Amniotic epithelial cell (primary cell): ENCODE measurements at places on chromosomes 1 and 21.
A peak's percentile ranks its signal among the peaks of the same experiment; 100 is the strongest.

DNA sequence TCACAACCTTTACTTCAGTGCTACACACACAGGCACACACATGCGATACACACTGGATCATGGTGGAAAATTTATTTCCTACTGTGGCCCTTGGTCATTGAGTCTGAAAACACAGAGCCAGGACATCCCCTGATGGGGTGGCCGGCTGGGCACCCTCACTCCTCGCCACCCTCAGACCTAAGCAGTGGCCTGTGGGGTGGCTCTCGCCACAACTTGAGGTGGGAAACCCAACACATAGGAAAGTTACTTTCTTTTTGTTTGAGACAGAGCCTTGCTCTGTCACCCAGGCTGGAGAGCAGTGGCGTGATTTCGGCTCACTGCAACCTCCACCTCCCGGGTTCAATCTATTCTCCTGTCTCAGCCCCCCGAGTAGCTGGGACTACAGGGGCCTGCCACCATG is 19.4 kb downstream of the CRYAA start:
- DNase-seq, result no peak

GRCh38 chr1:206953126-206953525 is 6.9 kb upstream of the PIGR start:
- DNase-seq, result no peak

GRCh38 chr1:45478121-45478814 is 12.7 kb downstream of the TESK2 start:
- DNase-seq, result no peak

- DNase-seq, result peak; percentile 55
Measured at GRCh38 chr1:22500471-22500870, 48.8 kb downstream of the ZBTB40 start.

DNA sequence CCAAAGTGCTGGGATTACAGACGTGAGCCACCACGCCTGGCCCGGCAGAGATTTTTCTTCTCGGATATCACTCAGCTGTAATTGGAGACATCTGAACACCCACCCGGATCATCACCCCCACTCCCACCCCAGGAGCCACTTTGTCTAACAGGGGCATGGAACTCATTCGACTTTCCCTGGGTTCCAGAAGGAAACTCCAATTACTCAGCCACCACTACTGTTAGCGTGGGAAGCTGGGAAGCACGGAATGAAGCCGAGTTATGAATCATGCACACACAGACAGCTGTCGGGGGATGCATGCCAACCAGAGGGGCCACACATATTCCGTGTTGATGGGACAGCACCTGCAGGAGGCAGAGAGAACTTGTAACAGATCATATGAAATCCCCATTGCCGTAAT is 85.2 kb downstream of the HLCS start:
- DNase-seq, result peak; percentile 16

GRCh38 chr1:8682573-8682972 is 134.9 kb downstream of the RERE start:
- no peak for DNase-seq

DNA sequence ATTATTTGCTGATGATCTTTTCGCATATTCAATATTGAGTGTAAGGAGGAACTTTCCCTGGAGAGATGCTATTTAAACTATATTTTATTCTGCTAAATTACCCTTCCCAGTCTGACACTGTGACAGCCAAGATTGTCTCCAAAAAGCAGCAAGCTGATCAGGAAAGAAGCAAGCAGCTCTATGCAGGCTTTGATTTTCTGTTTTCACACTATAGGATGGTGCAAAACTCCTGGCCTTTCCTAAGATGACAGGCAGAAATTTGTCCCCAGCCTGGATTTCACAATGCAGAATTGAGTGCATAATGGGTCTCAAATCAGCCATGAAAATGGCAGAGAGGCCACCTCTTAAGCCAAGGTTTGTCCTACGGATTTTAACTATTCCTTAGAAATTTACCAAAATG is 1.1 kb downstream of the SGIP1 start:
- DNase-seq, result no peak

- peak; percentile 35 for DNase-seq
Measured at GRCh38 chr1:22437573-22437972, 14.1 kb upstream of the ZBTB40 start.

GRCh38 chr1:160748181-160748877 is 9.3 kb downstream of the SLAMF7 start:
- DNase-seq, result peak; percentile 67

- no peak for DNase-seq
Measured at GRCh38 chr21:45572231-45572630, 30.0 kb upstream of the SLC19A1 start.

DNA sequence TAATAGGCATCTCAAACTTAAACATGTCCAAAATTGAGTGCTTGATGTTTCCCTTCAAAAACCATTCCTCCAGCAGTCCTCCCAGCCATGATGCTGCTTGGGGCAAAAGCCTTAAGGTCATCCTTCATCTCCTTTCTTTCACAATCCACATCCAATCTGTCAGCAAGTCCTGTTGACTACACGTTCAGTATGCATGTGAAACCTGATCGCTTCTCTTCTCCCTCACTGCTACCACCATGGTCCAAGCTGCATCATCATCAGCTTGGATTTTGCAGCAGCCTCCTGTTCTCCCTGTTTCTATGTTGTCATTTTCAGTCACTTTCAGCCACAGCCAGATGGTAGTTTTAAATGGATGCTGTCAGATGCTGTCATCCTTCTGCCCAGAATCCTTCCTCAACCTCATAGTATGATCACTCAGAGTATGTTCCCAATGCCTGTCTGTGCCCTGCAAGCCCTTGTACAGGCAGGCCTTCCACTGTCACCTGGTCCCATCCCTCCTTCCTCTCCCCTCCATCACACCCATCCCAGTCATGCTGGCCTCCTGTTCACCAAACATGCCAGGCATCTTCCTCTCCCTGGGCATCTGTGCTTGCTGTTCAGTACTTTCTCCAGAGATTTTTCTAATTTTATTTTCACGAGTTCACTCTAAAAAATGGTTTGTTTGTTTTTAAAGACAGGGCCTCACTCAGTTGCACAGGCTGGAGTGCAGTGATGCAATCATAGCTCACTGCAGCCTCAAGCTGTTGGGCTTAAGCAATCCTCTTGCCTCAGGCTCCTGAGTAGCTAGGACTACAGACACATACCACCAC is 66.0 kb downstream of the SYDE2 start:
- peak; percentile 83 for DNase-seq

GRCh38 chr1:168096296-168097165 is 40.2 kb downstream of the GPR161 start:
- no peak for DNase-seq

DNA sequence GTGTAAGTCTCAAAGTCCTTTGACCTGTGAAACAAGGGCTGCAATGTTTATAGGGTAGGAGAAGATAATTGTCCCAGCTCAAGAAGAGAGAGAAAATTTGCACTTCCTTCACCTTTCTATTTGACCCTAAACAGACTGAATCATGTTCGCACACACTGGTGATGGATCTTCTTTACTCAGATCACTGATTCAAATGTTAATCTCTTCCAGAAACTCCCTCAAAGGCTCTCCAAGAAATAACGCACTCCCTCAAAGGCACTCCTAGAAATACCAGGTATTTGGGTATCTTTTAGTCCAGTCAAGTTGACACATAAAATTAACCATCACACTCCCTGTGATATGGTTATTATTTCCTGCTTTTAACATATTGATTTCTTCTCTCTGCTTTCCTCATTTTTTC is 30.5 kb upstream of the PTGS2 start:
- peak; percentile 23 for DNase-seq
